ENCODE measurements at places on chromosomes 1 and 21.
A peak's percentile ranks its signal among the peaks of the same experiment; 100 is the strongest.

DNA sequence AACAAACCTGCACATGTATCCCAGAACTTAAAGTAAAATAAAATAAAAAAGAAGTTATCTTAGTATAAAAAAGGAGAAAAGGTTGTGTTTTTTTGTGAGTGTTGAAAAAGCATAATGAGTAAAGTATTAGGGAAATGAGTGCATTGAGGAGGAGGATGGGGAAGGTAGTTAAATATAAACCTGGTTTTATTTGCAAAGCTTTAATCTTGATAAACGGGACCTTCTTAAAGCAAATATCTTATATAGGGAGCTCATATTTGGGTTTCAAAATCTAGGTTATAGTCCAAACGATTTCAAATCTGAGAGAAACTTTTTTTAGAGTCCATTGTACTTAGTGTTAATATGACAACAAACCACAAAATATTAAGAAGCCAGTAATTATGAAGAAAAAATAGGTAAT lies 21.7 kb upstream of the SLC19A2 start:
- no peak for DNase-seq

- DNase-seq, result no peak
Observed at GRCh38 chr1:41918450-41919043, at the start of gene HIVEP3. Gene HIVEP3 (minus strand): TSS chr1:41918922.

DNA sequence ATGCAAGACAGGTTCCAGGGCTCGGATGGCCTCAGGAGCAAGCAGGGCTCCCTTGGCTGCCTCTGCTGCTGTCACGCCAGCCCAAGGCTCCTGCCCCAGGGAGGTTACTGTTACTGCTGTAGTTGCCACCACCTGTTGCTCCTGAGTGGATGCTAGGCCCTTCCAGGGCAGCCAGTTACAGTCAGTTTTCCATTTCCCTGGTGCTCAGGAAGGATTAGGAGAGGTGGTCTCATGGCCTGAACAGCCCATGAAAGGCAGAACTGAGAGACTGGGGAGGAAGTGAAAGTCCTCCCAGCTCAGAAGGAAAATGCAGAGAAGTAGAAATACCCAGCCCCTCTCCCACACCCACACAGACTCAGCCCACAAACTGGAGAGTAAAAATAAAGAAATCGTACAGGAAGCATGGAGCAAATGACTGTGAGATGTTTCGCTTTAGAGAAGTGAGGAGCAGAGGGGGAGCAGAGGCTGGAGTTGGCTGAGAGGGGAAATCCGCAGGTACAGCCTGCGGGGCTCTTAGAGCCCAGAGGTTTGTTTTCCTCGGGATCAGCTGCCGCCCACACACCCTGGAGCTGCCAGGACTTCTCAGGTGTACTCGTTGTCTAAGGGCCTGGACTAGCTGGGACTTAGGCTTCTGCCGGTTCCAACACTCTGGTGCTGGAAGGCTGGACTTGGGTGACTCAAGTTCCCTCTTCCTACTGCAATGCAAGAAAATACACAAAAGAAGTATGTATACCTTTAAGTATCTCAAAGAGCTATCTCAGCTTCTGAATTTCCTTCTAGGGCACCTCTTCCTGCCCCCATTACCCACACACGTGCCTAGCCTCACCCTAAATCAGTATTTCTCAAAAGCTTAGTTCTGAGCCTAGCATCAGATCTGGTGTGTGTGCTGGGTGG lies 2.3 kb downstream of the IL6R start:
- peak; percentile 72 for DNase-seq

- DNase-seq, result no peak
Observed at GRCh38 chr1:192552760-192553191, 22.8 kb upstream of the RGS1 start.

- no peak for DNase-seq
Observed at GRCh38 chr1:91685994-91686393, 185.3 kb downstream of the CDC7 start.

DNA sequence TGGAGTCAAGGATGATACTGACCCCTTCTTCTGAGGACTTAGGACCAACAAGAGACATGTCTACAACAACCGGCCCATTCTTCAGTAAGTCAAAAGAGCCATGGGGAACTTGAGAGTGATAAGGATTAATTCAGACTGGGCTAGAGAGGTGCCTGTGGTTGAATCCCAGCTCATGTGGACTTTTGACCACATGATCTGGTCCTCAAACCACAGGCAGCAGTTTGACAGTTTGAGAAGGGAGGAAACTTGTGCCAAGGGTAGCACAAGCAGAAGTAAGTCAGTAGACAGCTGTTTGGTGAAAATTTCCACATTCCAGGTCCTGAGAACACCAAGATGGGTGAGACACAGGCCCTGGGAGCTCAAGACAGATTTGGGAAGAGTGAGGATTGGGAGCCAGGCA lies 19.8 kb downstream of the SH3BP5L start:
- no peak for DNase-seq

- no peak for DNase-seq
Observed at GRCh38 chr1:15531003-15531402, 4.4 kb downstream of the DNAJC16 start.

GRCh38 chr1:89810302-89810701 lies 10.5 kb upstream of the LRRC8D start:
- no peak for DNase-seq

DNA sequence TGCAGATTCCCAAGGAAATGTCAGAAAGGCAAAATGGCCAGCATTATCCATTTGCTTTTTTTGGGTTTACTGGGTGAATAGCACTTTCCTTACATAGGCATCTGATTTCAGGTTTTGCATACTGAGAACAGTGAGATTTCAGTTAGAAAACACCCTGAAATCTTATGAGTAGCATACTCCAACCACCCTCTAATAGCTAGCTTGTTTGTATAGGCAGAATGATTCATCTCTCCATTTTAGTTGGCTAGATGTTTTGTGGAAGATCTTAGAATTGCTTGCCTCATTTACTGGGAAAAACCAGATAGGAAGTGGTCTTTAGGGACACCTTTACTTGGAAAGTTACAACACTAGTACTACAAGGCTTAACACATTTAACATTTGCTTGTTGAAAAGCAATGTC lies 10.4 kb downstream of the KYAT3 start:
- DNase-seq, result no peak

DNA sequence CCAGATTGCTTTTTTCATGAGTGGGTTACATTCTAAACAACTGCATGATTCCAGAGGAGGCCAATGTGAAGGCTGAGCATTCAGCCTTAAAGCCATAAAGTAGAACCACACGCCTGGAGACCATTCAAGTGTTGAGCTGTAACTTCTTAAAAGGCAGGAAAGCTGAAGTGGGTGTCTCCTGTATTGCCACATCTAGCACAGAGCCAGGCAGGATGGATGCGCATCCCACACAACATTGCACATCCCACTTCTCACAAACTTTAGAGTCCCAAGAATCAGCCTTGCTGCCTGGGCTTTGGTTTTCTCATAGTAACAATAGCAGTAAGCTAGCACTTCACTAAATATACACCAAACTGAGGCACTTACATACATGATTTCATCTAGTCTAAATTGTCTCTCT lies 151.7 kb downstream of the DAB1 start:
- no peak for DNase-seq

- DNase-seq, result no peak
Observed at GRCh38 chr1:227395426-227396028, 77.2 kb upstream of the CDC42BPA start.

DNA sequence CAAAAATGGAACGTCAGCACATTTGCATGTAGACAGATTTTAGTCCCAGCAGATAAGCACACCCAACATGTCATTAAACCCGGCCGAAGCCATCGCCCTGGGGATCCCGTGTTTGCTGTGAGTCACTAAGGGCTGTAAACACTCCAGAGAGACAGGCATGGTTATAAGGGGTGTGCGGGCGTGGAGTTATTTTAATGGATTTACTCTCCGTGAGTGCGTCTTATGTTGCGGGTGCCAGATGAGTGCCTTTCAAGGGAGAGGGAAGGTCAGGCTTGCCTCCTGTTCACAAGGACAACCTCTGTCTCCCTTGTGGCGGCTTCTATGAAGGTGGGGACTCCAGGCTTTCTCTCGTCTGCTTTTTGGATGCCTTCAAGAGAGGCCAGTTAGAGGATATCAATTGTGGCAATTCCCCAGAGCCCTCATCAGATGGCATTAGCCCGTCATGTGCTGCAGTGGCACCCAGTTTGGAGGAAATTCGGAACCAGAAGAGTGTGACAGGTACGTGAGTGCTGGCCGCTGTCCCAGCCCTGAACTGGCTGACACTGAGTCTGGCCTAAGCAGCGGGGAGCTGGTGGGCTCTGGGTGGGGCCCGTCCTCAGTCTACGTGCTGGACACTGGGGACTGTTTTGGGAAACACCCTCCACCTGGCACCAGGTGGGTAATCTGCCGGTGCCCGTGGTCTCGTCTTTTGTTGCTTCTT lies 223.8 kb upstream of the TMEM51 start:
- DNase-seq, result no peak

Measured in stimulated activated CD4-positive, alpha-beta T cell treated with anti-CD3 and anti-CD28 coated beads, Interleukin-12 subunit alpha, Interleukin-12 subunit beta, amount 100 ng/mL, for 48 hours (primary cell).